Foreskin melanocyte (primary cell): ENCODE measurements at places on chromosomes 5 and 9.

DNA sequence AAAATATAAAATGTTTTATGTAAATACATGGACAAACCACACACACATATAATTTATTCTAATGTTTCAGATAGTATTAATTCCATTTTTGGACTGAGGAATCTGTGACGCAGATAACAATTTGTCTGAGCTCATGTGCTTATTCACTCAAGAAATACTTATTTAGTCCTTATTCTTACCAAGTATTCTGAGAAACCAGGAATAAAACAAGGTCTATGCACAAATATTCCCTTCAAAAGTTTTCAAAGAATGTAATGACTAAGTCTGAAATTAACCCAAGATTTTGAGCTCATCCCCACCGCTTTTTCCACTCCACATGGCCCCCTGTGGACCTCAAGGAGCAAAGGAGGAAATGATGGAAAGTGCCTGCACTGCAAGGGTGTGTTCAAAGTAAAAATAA is 1022.3 kb downstream of the EFNA5 start:
- DNase-seq = no peak

DNA sequence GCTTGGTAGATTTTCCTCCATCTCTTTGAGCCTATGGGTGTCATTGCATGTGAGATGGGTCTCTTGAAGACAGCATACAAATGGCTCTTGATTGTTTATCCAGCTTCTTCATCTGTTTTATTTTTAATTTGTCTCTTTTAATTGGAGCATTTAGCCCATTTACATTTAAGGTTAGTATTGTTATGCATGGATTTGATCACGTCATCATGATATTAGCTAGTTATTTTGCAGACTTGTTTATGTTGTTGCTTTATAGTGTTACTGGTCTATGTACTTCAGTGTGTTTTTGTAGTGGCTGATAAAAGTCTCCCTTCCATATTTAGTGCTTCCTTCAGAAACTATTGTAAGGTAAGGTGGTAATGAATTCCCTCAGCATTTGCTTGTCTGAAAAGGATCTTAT is 78.6 kb upstream of the RGMB start:
- DNase-seq = no peak

- no peak for DNase-seq
Measured at GRCh38 chr5:2749514-2750025, 1.9 kb downstream of the IRX2 start.

- DNase-seq = no peak
Measured at GRCh38 chr5:65213921-65214525, 267.7 kb downstream of the ADAMTS6 start.

GRCh38 chr5:33679791-33680190 is 212.0 kb downstream of the ADAMTS12 start:
- DNase-seq = no peak

- no peak for DNase-seq
Measured at GRCh38 chr5:153888781-153889180, 149.9 kb downstream of the FAM114A2 start.

GRCh38 chr5:60453186-60453976 is 246.6 kb downstream of the DEPDC1B start:
- DNase-seq = no peak

DNA sequence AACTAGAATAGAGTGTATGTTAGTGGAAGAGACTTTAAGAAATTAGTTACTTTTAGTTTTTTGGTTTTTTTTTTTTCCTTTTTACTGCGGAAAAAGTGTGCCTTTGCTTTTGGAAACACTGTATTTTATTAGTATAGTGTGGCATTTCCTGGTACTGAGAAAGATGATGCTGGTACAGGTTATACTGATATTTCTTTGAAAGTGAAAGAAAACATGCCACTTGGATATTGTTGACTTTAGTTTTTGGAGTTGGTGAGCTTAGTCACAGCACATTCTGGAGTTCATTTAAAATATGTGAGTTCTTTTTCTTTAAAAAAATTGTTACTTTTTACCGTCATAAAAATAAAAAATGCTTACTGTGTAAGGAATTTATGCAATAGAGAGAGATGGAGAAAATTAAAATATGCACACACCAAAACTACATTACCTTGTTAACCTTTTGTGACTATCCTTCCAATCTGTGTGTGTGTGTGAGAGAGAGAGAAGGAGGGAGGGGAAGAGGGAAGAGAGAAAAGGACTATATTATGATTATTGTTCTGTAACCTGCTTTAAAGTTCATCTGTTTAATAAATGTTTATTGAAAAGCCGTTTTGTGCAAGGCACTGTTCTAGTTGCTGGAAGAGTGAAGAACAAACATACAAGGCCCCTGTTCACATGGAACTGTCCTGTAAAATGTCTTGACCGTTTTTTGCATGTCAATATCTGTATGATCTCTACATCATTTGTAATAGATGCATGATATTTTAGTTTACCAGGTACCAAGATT is 1.9 kb downstream of the UGCG start:
- DNase-seq = no peak

GRCh38 chr9:114229295-114229694 is 74.0 kb downstream of the COL27A1 start:
- no peak for DNase-seq

GRCh38 chr5:57307516-57307915 is 133.7 kb downstream of the GPBP1 start:
- DNase-seq = no peak

DNA sequence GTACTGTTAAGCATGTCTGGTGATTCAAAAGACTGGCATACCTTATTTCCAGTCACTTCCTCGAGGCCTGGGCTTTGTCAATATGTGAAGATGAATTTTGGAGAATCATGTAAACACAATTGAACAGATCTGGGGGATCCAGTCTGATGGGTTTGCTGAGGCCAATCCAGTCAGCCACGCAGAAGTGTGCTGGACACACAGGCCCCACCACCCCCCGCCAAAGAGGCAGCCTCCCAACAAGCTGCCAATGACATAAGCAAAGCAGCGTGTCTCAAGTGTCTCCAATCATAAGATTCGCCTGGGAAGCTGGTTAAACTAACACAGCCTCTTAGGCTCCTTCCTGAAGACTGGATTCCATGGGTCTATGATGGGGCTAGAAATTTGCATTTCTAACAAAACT is 192.9 kb upstream of the KLF9 start:
- DNase-seq = no peak

DNA sequence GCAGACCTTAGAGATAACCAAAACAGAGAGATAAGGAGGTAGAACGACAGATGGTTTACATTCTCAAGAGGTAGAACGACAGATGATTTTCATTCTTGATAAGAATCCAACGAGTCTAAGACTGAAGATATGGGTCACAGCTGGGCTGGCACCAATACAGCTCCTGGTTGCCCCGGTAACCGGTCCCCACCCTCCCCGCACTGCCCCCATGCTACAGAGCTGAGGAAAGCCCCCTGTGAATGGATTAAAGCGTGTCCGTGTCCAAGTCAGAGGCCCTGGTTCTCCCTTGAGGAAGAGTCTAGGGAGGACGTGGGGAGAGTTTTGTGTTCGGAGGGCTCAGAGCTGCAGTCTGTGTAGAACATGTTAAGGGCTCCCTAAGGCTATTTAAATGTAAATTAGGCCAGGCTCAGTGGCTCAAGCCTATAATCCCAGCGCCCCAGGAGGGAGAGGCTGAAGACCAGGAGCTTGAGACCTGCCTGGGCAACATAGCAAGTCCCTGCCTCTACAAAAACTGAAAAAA is 8.1 kb downstream of the IDNK start:
- DNase-seq = no peak

- no peak for DNase-seq
Measured at GRCh38 chr9:61674465-61674864, 484.6 kb downstream of the SPATA31A7 start.

DNA sequence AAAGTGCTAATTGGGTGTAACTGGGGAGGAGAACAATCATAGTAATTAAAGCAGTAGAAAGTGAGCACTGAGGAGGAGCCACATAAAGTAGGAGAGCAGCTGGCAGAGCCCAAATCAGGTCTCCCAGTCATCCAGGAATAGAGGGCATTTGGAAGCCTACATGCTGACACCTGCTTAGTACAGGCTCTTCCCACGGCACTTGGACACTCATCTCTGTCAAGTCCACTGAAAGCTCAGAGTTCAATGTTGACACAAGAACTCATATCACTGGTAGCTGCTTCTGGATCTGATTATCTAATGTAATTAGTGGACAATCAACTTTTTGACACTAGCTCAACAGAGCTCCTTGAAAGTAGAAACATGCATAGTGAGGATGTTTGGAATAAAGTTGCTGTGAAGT is 45.9 kb upstream of the PCSK1 start:
- DNase-seq = no peak
